ENCODE measurements at places on chromosomes 5 and 9.

DNA sequence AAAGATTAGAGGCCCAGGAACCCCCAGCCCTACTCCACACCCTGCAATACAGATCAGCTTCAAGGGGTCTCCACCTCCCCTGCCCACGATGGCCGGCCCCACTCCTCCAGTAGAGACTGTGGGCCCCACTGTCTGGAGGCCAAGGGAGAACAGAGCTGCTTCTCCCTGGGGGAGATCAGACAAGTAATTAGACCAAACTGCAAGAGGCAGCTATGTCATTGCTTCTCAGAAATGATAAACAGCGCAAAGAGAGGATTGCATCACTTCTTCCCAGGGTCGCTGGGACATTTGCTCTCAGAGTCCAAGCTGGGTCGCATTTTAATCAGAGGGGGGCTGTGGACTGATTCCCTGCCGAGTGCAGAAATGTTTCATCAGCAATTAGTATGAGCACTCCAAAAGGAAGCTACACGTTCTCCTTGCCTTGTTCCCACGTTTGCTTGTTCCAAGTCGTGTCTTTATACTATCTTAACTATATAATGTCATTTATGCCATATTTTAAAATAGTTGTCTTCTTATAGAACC lies 59.9 kb downstream of the ROPN1L start:
- peak; percentile 86 for DNase-seq

- peak; percentile 88 for DNase-seq
Measured at GRCh38 chr9:7601739-7602138, 197.8 kb downstream of the DMAC1 start.

GRCh38 chr9:91833096-91833877 lies 116.7 kb downstream of the ROR2 start:
- DNase-seq, result no peak

- peak; percentile 73 for DNase-seq
Measured at GRCh38 chr5:115634343-115635132, 8.7 kb upstream of the TMED7 start.

DNA sequence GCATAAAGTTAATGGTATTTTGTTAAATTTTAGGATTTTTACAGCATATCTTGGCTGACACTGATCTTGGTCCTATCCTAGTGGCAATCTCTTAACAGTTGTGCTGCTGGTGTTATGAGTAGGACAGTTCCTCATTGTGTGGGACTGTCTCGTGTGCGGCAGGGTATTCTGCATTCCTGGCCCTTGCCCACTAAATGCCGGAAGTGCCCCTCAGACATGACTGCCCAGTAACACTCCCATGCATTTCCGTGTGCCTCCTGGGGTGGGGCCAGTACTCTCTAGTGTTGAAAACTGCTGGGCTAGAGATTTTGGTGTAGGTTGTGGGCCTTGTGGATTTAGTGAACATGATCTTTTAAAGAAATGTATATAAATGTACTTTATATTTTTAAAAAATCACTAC lies 227.1 kb upstream of the DMRT1 start:
- DNase-seq, result peak; percentile 21

DNA sequence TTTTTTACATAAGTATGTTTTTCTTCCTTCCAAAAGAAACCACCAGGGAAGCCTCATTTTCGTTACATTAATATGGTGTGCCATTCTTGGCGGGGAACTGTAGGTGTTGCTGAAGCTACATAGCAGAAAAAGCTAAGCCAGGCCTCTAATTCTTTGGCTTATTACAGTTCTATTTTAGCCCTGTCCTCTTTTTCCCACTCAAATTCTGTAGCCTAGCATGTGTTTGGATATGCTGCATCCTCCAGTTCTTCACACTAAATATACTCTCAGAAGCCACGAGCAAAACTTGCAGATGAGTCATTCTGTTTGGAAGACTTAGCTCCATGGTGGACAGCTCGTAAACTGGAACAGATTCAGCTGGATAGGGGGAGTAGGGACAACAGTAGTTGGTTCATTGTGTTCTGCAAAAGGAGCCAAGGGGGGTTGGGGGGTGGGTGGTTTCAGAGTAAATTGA lies 369.4 kb downstream of the TMEM161B start:
- DNase-seq, result no peak

DNA sequence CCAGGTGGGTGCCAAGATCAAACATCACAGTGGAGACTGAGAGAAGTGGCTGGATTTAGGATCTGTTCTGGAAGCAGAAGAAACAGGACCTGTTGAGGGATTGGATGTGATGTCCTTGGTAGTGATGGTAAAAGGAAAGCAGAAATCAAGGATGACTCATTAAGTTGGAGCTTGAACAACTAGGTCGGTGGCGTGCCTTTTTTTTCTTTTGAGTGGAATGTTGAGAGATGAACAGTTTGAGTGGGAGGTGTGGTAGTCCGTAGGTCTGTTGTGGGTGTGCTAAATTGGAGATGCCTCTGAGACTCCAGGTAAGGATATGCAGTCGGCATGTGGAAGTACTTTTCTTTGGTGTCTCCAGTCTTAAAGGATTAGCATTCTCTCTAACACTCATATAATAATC lies 92.1 kb upstream of the IL12B start:
- no peak for DNase-seq

DNA sequence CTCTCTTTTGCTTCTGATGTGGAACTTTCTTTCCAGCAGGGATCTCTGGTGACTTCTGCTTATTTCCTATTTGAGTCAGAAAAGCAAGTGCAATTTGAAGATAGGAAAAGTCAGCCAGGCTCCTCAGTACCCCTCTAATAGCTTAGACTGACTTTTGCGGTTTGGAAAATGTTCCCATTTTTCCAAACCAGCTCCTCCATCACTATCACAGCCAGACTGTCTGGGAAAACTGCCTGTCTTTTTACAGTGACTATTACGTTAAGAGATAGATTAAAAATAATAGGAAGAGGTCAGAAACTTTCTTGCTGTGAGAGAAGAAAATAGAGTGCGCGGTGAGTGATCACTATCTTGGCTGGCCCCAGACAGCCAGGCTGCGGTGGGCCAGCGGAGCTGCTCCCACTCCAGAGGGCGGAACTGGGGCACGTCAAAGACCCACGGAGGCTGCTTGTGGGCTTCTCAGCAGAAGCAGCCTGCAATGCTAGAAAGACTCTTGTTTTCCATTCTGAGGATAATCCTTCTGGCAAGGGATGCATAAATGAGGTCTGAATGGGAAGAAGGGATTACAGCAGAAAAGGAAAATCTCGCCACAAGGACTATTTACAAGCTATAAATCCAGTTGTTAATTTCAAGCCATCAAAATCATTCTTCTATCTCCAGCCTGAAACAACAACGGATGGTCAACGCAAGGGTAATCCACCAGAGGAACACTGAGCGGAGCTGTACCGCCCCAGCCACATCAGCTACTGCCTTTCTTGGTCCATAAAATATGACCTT lies 151.0 kb upstream of the MSX2 start:
- DNase-seq, result no peak

DNA sequence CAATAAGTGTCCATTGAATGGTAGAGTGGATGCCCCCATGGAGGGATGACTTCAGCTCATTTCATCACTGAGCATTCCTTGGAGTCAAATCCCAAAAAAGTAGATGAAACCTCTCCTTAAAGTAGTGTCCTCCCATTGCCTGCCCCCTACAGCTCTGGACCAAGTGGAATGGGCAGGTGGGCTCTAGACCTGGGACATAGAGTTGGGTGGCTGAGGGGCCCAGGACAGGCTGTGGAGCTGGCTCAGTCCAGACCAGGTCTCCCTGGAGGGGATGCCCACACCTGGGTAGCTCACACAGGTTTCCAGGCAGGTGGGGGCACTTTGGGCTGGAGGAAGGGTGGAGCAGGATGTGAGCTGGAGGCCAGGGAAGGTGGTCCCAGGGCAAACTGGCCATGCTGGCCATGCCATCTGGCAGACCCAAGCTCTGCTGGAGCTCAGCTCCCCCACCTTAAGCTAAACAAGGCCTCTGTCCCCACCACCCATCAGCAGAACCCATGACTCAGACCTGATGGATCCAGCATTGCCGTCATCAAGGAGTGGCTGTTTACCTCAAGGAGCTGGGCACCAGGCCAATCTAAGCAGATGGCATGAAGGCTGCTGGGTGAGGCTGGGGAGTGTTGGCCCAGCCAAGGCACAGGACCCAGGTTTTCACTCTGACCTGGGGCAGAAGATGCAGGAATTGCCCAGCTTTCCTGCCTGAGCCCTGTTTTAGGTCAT lies 6.2 kb upstream of the SPINK4 start:
- DNase-seq, result no peak
